T-helper 2 cell treated with Interferon-gamma antibody and Interleukin-4, amounts not matched to agents 5 μg/mL and 100 μg/mL, for 36 hours (primary cell): ENCODE measurements at places on chromosomes 1 and 21.

GRCh38 chr21:44297525-44298290, 2.1 kb upstream of the PFKL start:
- peaks cover 36% of the 10 kb centered on the region for H3K4me1 ChIP-seq
- H3K36me3 ChIP-seq = peaks cover 6% of the 10 kb centered on the region
- H3K27me3 ChIP-seq = no peaks in the 10 kb centered on the region
- peak overlapping the region; percentile 68 for H3K27ac ChIP-seq

GRCh38 chr21:28220680-28221079, 772.0 kb downstream of the LTN1 start:
- H3K27me3 ChIP-seq = no peaks in the 10 kb centered on the region
- DNase-seq = no peak
- H3K4me1 ChIP-seq = no peaks in the 10 kb centered on the region
- H3K4me3 ChIP-seq = no peak overlapping the region
- no peaks in the 10 kb centered on the region for H3K36me3 ChIP-seq
- no peak overlapping the region for H3K27ac ChIP-seq

- H3K4me3 ChIP-seq = no peak overlapping the region
- H3K4me1 ChIP-seq = peaks cover 8% of the 10 kb centered on the region
- H3K27me3 ChIP-seq = peaks cover 8% of the 10 kb centered on the region
- no peaks in the 10 kb centered on the region for H3K36me3 ChIP-seq
Measured at GRCh38 chr1:31605908-31606427, 11.5 kb upstream of the HCRTR1 start.

GRCh38 chr1:41560931-41561330, 76.4 kb upstream of the EDN2 start:
- H3K36me3 ChIP-seq = peaks cover 34% of the 10 kb centered on the region
- no peak overlapping the region for H3K4me3 ChIP-seq
- DNase-seq = no peak
- no peaks in the 10 kb centered on the region for H3K27me3 ChIP-seq
- peaks cover 4% of the 10 kb centered on the region for H3K4me1 ChIP-seq

- H3K36me3 ChIP-seq = peaks cover 11% of the 10 kb centered on the region
- DNase-seq = peak; percentile 73
- peaks cover 3% of the 10 kb centered on the region for H3K27me3 ChIP-seq
- peak overlapping the region; percentile 89 for H3K4me3 ChIP-seq
Measured at GRCh38 chr1:234612352-234613127, 2.6 kb upstream of the IRF2BP2 start.

- H3K27ac ChIP-seq = no peak overlapping the region
- H3K4me1 ChIP-seq = no peaks in the 10 kb centered on the region
- no peaks in the 10 kb centered on the region for H3K27me3 ChIP-seq
- DNase-seq = no peak
Measured at GRCh38 chr1:3577300-3577699, 34.0 kb downstream of the MEGF6 start.

DNA sequence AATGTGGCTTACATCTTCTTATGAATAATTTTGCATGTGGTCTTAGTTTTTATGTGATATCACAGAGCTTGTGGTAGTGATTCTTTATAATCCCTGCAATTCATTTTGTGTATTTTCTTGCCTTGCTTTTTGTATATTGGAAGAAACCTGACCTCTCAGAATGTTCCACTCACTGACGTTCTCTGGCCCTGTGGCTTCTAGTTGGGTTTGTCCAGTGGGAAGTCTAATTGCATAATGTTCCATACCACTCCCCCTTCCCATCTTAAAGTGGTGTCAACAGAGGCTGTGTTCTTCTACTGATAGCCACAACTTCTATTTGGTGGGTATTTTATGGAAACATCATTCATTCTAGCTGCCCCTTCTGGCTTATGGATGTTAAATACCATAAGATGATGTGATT, 225.3 kb downstream of the BACH1 start:
- no peak overlapping the region for H3K4me3 ChIP-seq
- H3K4me1 ChIP-seq = no peaks in the 10 kb centered on the region
- H3K27ac ChIP-seq = no peak overlapping the region
- no peaks in the 10 kb centered on the region for H3K36me3 ChIP-seq
- H3K27me3 ChIP-seq = no peaks in the 10 kb centered on the region
- no peak for DNase-seq

DNA sequence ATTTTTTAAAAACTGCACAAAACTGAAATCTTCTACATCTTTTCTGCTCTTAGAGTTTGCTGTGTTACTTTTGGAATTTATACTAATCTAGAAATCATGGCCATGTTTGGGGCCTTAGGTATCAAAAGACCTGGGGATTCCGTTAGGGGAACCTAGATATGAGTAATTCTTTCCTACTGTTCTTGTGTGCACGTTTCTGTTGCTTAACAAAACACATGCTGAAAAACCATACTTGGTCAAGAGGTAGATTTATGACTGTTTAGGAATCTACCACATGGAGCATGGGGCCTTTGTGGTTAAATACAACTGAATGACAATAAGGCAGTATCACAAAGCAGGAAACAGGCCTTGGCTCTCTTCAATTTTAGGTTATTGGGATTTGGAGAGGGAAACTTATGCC, 291.9 kb upstream of the USP25 start:
- DNase-seq = peak; percentile 42
- no peaks in the 10 kb centered on the region for H3K27me3 ChIP-seq
- H3K4me3 ChIP-seq = no peak overlapping the region
- peaks cover 2% of the 10 kb centered on the region for H3K36me3 ChIP-seq
- H3K4me1 ChIP-seq = peaks cover 8% of the 10 kb centered on the region

DNA sequence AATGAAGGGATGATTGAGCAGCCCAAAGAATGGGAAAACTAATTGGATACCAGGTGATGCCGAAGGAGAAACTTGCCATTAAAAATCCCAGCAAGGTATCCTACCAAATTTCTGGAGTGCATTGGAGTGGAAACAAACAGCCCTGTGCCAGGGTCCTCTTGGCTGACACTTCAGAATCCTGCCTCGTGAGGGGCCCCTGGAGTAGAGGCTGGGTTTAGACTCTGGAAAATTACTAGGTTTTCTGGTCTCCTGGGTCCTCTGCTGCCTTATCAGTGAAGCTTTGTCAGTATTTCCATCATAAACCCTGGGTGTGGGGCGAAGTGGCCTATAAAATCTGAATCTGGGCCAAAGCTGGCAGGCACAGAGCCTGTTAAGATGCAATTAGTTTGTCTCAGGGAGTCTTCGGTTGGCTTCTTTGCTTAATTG, 289.2 kb upstream of the USP24 start:
- no peak overlapping the region for H3K4me3 ChIP-seq
- H3K27ac ChIP-seq = no peak overlapping the region
- no peak for DNase-seq
- H3K36me3 ChIP-seq = no peaks in the 10 kb centered on the region

- no peaks in the 10 kb centered on the region for H3K4me1 ChIP-seq
- peaks cover 11% of the 10 kb centered on the region for H3K27me3 ChIP-seq
- no peak for DNase-seq
- H3K36me3 ChIP-seq = no peaks in the 10 kb centered on the region
- no peak overlapping the region for H3K4me3 ChIP-seq
Measured at GRCh38 chr1:203202431-203203245, 16.1 kb upstream of the CHI3L1 start.

DNA sequence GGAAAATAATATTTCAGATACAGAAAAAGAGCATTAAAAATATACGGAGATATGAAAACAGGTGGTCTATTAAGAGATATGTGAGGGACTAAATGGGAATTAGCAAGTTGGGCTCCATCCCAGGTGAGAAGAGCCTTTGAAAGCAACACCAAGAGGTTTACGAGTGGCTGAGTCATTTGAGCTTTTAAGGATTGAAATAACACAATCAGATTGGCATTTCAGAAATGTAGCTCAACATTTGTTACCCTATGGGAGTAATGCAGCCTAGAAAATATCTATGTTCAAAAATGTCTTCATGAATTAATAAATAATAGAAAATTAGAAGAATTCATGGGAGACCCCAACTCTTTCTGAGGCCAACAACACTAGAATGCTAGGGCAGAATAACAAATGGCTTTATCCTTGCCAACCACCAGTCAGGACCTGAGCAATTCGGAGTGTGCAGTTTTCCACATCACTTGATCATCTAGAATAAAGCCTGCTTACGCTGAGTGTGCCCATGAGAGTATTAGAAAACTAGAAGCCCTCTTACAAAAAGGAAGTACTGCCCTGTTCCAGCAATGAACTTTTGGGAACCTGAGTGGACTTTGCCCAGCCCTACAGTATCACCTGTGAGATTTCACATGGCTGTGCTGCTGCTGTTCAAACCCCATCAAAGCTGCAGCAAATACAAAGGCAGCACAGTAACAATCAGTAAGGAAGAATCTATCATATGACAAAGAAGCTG, 538.0 kb upstream of the CAMK1G start:
- H3K4me1 ChIP-seq = no peaks in the 10 kb centered on the region
- no peak for DNase-seq
- no peaks in the 10 kb centered on the region for H3K36me3 ChIP-seq
- peaks cover 3% of the 10 kb centered on the region for H3K27me3 ChIP-seq
- H3K27ac ChIP-seq = no peak overlapping the region
- no peak overlapping the region for H3K4me3 ChIP-seq

- no peak overlapping the region for H3K27ac ChIP-seq
- H3K4me3 ChIP-seq = no peak overlapping the region
- peaks cover 3% of the 10 kb centered on the region for H3K4me1 ChIP-seq
- DNase-seq = no peak
- H3K27me3 ChIP-seq = no peaks in the 10 kb centered on the region
- H3K36me3 ChIP-seq = peaks cover 19% of the 10 kb centered on the region
Measured at GRCh38 chr1:36135796-36136195, 10.8 kb upstream of the COL8A2 start.

DNA sequence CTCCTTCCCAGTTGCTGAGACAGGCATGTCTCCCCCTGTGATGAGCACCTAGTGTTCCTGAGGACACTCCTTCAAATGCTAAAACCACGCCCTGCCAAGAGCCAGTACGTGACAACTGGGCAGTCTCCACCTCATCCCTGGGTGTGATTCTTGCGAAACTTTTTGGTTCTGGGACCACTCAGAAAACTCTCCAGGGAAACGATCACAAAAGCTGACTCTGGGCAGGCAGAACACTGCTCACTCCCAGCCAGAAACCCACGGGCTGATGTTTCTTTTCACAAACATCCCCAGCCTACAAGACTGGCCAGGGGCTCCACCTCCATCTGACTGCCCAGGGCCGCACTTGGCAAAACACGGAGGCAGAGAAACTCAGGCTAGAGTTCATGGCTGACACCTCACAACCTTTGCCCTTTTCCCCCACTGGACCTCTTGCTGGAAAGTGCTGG, 24.4 kb downstream of the DHRS3 start:
- H3K4me1 ChIP-seq = peaks cover 16% of the 10 kb centered on the region
- no peak overlapping the region for H3K27ac ChIP-seq
- DNase-seq = no peak
- H3K27me3 ChIP-seq = peaks cover 9% of the 10 kb centered on the region
- H3K36me3 ChIP-seq = peaks cover 12% of the 10 kb centered on the region
- no peak overlapping the region for H3K4me3 ChIP-seq

- H3K27ac ChIP-seq = no peak overlapping the region
- no peak overlapping the region for H3K4me3 ChIP-seq
- H3K36me3 ChIP-seq = peaks cover 39% of the 10 kb centered on the region
- H3K27me3 ChIP-seq = no peaks in the 10 kb centered on the region
Measured at GRCh38 chr1:96749618-96750017, 28.0 kb downstream of the PTBP2 start.

DNA sequence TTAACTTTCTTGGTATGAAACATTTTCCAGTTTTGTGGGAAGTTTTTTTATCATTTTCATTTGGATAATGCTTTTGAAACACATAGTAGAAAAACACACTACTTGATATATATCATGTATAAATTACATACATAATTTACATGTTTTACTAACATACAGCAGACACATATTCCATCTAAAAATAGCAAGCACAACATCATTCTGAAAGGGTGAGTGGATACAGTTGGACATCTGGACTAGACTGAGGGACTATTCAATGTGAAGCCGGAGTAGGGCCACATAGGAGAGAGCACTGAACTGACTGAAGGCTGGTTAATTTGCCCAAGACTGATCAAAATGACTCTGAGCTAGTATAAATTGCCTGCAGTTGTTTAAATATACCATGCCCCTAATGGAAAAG, 11.7 kb downstream of the CDKN2C start:
- no peak overlapping the region for H3K27ac ChIP-seq
- peaks cover 14% of the 10 kb centered on the region for H3K4me1 ChIP-seq
- peaks cover 2% of the 10 kb centered on the region for H3K36me3 ChIP-seq
- no peak for DNase-seq
- H3K27me3 ChIP-seq = peaks cover 69% of the 10 kb centered on the region

- H3K27me3 ChIP-seq = no peaks in the 10 kb centered on the region
- no peaks in the 10 kb centered on the region for H3K36me3 ChIP-seq
- H3K4me3 ChIP-seq = no peak overlapping the region
- DNase-seq = no peak
- no peaks in the 10 kb centered on the region for H3K4me1 ChIP-seq
- H3K27ac ChIP-seq = no peak overlapping the region
Measured at GRCh38 chr1:215003686-215004085, 78.9 kb upstream of the KCNK2 start.
